NCI-H460 (cell line): ENCODE measurements at places on chromosomes 6 and 20.

GRCh38 chr20:42656130-42656529, 533.6 kb downstream of the PTPRT start:
- DNase-seq, result no peak

DNA sequence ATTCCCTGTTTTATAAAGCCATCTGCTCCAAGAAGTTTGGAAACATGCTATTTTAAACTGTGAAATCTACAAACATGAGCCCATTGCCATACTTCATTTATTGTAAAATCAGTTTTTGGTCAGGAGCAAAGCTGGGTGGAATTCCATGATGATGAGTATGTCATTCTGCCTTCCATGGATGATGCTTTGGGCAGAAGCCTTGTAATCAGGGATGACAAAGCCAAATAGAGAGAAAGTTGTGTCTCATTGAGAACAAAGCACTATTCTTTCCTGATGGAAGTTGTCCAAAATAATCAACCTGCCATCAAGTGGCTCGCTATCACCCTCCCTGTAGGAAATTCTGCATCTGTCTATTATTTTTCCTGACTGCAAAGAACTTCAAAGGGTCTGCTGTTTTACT, 313.0 kb upstream of the DEFB112 start:
- no peak for DNase-seq

- DNase-seq, result no peak
Measured at GRCh38 chr6:170473301-170473717, 79.8 kb downstream of the PSMB1 start.

GRCh38 chr6:147675281-147675680, 166.8 kb downstream of the SAMD5 start:
- no peak for DNase-seq

- DNase-seq, result no peak
Measured at GRCh38 chr20:11437611-11438380, 479.9 kb upstream of the BTBD3 start.

DNA sequence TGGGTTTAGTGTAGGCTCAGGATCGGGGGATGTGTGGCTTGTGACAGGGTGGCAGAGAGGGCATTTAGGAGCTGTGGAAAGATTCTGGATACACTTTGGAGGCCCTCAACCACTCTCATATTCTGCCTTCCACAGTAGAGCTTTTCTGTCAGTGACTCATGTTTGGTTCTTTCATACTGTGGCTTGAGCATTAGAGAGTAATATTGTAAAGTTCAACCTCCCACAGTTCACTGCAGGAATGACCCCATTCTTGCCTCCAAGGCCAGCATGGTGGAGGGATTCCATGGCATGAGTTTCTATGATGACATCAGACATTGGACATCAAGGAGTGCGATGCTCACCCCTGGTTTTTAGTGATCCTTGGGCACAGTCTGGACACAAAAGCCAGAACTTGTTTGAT, 50.9 kb downstream of the DTD1 start:
- no peak for DNase-seq

- no peak for DNase-seq
Measured at GRCh38 chr6:10426781-10427279, 12.0 kb upstream of the TFAP2A start.
